ENCODE measurements at places on chromosomes 7 and 10.

- no peak for DNase-seq
Observed at GRCh38 chr10:100645613-100646392, 99.6 kb upstream of the PAX2 start.

- DNase-seq = no peak
Observed at GRCh38 chr7:1057416-1058291, 13.3 kb downstream of the GPR146 start.

- DNase-seq = no peak
Observed at GRCh38 chr7:104986628-104987259, 27.3 kb upstream of the KMT2E start.

- no peak for DNase-seq
Observed at GRCh38 chr7:117645481-117646165, 165.8 kb downstream of the CFTR start.

DNA sequence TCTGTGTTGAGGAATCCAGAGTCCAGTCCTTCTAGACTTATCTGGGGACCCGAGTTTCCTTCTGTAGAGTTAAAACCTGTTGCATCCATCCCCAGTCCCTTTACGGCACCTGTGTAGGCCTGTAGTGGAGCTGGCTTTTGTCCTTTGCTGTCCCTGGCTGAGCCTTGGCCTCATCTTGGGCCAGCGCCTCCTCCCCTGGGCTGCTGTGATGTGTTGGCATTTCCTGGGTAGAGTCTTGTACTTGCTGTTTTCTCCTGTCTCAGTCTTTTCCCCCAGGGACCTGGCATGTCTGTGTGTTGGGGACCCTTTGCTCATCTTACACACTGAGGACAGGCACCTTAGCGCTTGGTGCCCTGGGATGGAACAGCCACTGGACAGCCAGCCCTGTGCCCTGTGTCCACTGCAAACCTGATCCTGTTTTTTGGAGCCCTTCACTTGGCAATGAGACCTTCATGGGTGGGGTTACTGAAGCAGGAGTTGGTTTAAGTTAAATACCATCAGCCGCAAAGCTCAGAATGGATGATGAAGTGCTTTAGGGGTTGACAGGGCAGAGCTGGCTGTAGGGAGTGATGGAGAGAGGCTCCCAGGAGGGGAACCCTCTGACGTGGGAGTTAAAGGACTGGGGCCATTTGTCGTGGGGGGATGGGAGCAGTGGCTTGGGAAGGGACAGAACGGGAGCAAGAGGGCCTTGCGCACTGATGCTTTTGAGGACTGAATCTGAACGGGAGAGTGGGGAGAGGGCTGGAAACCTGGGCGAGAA, 50.9 kb downstream of the CUX1 start:
- no peak for DNase-seq

- DNase-seq = no peak
Observed at GRCh38 chr7:159038066-159038465, 106.6 kb downstream of the VIPR2 start.

- DNase-seq = peak; percentile 62
Observed at GRCh38 chr7:108570146-108570755, 577 bp downstream of the DNAJB9 start.

DNA sequence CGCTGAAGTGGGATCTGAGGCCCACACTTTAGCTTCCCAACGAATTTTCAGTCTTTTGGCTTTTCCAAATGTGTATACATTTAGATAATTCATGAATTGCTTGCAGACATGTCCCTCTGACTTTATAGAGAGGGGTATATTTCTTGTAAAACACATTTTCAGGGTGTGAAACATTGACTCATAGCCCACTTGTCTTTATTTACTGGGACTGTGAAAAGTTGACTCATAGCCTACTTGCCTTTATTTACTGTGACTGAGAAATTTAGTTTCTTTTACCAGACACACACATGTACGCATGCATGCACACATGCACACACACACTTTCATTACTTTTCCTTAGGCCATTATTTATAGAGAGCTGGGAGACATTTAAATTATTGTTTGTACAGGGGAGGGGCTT, 79.1 kb downstream of the VTI1A start:
- DNase-seq = no peak

DNA sequence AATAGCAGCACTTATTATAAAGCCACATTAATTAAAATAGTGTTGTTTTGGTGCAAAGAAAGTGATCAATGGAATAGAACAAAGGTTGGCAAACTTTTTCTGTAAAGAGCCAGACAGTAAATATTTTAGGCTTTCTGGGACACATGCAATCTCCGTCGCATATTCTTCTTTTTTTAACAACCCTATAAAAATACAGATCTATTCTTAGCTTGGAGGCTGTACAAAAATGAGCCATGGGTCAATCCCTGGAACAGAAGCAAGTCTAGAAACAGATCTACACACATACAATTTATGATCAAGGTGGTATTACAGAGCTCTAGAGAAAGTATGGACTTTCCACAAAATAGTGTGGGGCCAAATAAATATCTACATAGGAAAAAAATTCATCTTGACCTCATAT, 71.8 kb downstream of the ARHGAP21 start:
- DNase-seq = no peak

GRCh38 chr7:132494474-132494873, 81.8 kb downstream of the PLXNA4 start:
- DNase-seq = no peak

DNA sequence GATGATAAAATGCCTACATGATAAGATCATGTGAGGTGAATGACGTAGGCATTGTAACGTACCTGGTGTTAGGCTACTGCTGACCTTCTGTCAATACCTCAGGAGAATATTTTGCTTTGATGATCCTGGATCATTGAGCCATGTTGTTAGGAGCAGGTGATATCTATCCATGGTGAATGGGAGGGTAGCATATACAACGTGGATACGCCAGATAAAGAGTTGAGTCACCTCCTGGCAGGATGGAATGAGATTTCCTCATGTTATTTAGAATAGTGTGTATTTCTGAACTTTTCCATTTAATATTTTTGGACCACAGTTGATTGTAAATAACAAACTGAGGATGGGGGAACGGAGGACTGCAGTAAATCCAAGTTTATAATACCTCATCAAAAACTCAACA, 11.8 kb upstream of the CLDN12 start:
- DNase-seq = no peak

GRCh38 chr10:4790045-4790444, 36.0 kb upstream of the AKR1E2 start:
- DNase-seq = no peak

- DNase-seq = no peak
Observed at GRCh38 chr7:140920745-140921144, 4.0 kb downstream of the BRAF start.

DNA sequence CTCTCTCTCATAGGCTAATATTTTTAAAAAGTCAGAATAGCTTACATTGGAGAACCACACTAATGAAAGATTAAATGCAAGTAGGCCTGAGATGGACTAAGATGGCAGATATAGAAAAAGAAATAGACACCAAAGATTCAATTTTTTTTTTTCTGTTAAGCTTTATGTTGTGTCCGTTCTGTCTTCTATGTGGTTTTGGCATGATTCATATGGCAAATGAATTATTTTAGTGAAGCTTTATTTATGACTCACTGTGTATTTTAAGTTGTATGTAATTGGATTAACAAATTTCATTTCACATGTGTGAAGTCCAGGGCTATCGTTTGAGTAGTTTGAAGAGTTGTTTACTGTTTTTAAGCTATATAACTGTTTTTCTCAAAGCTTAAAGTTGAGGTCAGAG, 214.8 kb downstream of the CAMK1D start:
- no peak for DNase-seq

DNA sequence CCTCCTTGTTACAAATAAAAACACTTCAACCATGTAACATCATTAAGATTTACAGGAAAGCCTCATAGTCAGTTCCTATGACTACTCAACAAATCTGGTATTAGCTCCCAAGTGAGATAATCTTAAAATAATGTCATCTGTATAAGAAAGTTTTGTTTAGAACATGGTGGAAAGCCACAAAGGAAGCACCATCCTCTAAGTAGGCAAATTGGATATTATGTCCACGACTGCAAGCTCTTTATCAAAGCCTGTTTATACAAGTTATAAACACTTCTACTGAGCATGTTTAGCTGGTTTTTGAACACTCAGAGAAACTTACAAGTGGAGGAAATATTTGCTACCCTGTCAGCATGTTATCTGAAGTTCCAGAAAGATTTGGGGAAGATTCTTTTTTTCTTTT, 349.8 kb downstream of the ARL4A start:
- DNase-seq = no peak

GRCh38 chr7:99699946-99700345, 20.1 kb upstream of the CYP3A5 start:
- no peak for DNase-seq

DNA sequence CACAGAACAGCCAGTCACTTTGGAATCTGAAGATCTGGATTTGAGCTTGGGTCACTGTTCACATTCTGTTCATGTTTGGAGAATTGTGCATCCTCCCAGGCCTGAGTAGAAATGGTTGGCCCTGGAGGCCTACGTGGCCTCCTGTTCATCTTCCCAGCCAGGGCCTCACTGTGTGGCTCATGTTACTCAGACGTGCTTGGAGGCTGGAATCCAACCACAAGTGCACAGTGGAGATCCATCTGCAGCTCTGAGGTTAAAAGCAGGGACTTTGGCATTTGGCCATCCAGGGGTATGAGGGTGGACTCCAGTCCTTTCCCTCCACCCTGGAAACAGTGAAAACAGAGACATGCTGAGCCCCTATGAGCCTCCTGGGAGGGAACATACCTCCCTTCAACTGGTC, 709.0 kb upstream of the IGFBP3 start:
- DNase-seq = no peak
